ENCODE measurements at places on chromosomes 6 and 20. TPM values are rescaled to one million over a fixed set of nuclear protein-coding genes. Genes with fewer than 3 reads are reported as not detected.

FAM184A gene
- 0.43 TPM for total RNA-seq

HLA-DQB1 gene
- total RNA-seq: 21.0 TPM

DNAH8 gene
- 0.12 TPM for total RNA-seq

SLC22A23 gene
- 0.11 TPM for total RNA-seq

TBC1D20 gene
- 56.8 TPM for total RNA-seq

ECI2 gene
- 18.4 TPM for total RNA-seq

PPARD gene
- 19.9 TPM for total RNA-seq

RCAN2 gene
- 0.55 TPM for total RNA-seq

PLEKHG1 gene
- 0.29 TPM for total RNA-seq

BPHL gene
- total RNA-seq: 5.6 TPM

FKBP1C gene
- not detected for total RNA-seq

CCN6 gene
- total RNA-seq: not detected

HSPA12B gene
- not detected for total RNA-seq

TGM2 gene
- 0.81 TPM for total RNA-seq

PBOV1 gene
- not detected for total RNA-seq

SRXN1 gene
- 30.2 TPM for total RNA-seq

RSPO3 gene
- not detected for total RNA-seq

Measured in natural killer cell treated with Interleukin-12 subunit alpha and Interleukin-12 subunit beta and Interleukin-15 and Interleukin-18, amount 100 ng/mL, for 72 hours (primary cell).